ENCODE measurements at places on chromosomes 4 and X.

DNA sequence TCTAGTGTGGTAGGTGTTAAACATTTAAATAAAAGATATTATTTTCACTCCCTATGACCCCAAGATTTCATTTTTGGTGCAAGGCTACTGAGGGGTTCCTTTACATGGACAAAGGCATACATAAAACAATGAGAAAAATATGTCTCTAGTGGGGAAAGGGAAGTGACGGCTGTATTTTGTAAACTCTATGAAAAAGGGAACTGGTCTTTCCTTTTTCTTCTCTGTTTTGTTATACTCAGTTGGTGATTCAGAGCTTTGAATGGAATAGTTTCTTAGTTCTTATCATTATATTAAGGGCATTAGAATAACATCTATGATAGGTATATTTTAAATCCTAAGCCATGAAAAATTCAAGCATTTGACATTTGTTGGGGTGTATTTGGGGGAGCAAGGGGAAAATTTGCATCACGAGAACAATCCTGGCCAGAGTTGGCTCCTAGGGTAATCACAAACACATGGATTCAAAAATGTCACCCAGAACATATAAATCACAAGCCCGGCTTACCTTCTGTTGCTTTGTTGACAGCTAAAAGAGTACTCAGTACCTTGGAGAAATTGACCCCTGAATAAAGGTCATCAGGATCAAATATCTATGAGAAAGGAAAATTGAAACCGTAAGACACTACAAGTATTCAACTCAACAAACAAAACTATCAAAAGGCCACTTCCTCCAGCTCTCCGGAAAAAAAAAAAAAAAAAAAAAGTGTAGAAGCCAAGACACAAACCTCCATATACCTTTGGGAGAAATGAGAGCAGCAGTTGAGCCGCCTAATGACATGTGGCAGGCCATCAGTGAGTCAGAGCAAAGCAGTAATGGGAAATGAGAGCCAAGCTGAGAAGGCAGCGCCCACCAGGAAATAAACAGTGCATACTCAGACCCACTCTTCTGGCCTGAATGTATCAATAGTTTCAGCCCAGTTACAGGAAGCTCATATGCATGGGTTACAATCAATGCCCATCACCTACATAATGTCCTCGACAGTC is 33.4 kb downstream of the ARHGEF6 start:
- DNase-seq: no peak

DNA sequence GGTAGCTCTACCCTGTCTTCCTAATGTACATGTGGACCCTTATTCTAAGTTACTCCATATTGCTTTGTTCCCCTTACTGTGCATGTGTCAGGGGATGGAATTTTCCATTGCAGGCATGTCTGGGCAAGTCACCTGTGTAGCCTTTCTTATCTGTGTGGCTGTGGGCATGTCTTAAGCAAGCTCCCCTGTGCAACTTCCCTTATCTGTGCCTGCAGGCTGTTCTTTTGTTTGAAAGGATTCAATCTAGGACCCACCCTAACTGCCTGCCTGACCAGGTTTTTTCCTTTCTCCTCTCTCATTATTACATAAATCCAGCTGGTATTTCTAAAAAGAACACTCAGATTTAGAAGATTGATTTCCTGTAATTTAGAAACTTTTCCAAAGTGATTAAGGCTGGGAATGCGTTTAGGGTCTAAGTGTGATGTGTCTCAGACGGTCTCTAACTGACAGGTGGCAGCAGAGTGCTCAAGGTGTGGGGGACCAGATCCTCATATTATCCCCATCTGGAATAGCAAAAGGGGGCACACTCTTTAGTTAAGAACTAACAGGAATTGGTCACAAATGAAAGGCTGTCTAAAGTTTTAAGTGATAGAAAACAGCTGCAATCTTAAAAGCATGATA is 198.9 kb upstream of the PPP1R2C start:
- DNase-seq: no peak

DNA sequence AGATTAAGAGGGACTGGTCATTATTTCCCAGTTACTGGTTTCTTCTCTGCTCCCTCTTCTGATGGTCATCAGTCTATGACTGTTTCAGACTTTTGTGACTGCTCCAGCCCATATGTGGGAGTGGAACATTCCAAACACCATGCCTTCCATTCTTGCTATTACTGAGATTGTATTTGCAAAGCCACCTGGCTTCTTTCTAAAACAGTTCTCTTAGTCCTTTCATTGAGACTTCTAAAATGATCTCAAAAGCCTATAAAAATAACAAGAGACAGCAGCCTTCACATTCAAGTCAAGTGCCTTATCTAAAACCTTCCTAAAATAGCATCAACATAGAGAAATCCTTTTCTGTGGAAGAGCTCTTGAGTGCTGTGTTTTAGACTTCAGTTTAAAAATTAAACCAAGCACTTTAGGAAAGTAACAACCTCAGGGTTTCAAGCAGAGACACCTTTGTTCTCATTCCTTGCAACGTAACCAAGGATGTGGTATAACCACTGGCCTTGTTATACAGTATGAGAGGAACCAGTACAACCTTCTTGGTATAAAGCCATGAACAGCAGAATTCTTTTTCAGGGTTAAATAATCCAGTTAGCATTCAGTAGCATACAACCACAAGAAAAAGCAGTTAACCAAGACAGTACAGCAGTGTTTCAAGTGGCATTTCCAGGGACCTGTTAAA is 97.1 kb downstream of the NFKB1 start:
- DNase-seq: no peak

- DNase-seq: no peak
These were observed at the start of gene RIBC1 for GRCh38 chrX:53422861-53423306. TSS of gene RIBC1 (plus strand) at chrX:53422873. CDS start at chrX:53426277, 3,404 bp downstream.

- DNase-seq: no peak
These were observed 30.7 kb downstream of the DACH2 start for GRCh38 chrX:86178906-86179305.

- no peak for DNase-seq
These were observed 1282.0 kb downstream of the PCDH7 start for GRCh38 chr4:32002037-32002747.

DNA sequence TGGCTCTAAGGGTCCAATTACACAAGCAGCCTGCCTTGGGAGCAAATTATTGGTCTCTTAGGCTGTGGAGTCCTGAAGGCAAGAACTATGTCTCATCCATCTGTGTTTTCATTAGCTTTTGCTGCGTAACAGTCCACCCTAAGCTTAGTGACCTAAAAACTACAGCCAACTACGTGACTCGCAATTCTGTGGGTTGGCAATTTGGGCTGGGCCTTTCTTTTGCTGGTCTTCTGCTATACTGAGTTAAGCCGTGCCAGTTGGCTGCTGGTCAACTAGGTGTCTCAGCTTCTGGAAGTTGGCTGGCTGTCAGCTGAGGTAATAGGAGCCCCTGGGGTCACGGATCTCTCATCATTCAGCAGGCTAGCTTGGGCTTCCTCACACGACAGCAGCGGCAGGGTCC is 205.6 kb upstream of the S100G start:
- DNase-seq: no peak

DNA sequence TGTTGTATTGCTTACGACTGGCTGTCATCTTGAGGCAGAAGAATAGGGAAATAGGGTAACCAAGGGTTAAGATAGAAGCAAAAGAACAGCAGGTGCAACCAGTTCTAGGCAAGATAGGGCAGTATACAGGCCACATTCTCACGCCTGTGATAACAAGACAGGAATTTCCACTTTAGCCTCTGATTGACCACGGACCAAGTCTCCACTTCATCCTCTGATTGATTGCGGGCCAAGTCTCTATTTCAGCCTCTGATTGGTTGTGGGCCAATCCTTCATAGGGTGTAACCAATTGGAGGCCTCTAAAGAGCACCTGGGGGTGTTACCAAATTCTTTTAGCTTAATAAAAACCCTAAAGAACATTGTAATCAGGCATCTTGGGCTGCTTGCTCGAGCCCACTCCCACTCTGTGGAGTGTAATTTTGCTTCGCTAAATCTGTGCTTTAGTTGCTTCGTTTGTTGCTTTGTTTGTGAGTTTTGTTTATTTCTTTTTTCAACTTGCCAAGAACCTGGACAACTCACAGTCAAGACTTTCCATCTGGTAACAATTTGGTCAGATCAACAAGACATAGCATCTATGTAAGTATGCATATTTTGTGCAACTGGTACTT is 8.7 kb upstream of the TBC1D9 start:
- DNase-seq: no peak

DNA sequence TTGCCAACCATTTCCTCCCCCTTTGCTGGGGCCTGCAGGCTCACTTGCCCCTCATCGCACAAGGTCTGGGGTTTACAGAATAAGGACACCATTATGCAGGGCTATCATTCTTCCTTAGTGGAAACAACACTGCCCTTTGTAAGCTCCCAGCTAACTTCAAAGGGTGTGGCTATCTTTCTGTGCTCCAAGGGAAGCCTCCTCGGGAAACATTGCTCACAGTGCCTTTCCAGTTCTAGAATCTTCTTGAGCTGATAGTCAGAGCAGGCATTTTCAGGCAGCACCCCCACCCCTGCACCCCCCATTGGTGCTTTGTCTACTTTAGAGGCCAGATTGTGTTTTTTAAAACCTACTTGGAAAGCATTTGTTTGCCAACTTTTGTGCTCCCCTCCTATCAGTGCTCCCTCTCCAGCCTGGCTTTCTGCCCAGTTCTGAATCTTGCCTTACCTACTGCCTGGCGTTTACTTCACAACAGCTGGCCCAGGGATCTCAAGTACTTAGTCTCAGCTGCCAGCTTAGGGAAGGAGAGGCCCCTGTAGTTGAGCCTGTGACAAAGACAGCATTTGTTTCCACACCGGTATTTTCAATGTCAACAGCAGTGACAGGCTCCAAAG is 53.5 kb downstream of the PLAC1 start:
- no peak for DNase-seq

- no peak for DNase-seq
These were observed 220.4 kb upstream of the AGTR2 start for GRCh38 chrX:115949900-115950822.

DNA sequence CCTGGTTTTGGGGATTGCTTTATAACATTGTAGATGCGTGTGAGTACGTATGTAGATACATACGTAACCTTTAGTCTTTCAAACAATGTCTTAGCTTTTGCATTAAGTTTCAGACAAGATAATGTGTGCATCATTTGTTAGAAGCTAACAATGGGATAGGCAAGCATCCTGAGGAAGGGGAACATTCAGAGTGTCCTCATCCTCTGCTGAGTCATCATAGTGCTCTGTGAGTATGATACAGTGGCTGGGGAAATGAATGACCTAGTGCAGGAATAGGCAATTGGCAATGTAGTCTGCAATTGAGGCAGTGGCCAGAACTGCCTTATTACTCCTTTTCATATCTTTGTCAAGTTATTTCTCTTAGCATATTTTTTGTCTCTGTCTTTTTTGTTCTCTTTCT is 7.3 kb downstream of the NAP1L5 start:
- no peak for DNase-seq
